ENCODE measurements at places on chromosomes 11 and 22. TPM values are rescaled to one million over a fixed set of nuclear protein-coding genes. Genes with fewer than 3 reads are reported as not detected.

DNA sequence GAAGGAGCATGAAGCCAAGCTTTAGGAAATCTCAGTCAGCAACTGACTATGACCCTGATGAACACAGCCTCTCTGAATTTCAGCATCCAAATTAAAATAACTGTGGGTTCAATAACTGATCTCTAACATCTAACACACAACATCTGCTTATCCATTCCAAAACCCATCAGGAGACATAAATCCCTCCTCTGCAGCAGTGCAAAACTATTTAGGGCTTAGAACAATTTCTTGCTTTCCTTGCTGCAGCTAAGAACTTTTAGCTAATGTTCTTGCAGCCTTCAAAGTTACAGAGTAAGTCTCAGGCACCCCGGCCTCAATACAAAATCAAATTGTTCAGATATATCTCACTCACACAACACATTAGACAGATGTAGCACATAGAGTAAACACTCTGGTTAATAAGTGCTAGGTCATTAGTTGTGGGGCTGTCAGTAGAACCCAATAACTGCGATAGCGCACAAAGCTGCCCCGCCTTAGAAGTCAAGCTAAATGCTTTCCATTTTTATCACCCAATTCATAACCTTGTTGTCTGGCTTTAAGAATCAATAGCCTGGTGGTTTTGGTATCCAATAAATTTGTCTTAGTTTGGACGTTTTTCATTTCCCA, 139.6 kb downstream of the LARGE1 start:
- DNase-seq: no peak

GRCh38 chr11:2191883-2192282, 20.3 kb upstream of the TH start:
- no peak for DNase-seq

DNA sequence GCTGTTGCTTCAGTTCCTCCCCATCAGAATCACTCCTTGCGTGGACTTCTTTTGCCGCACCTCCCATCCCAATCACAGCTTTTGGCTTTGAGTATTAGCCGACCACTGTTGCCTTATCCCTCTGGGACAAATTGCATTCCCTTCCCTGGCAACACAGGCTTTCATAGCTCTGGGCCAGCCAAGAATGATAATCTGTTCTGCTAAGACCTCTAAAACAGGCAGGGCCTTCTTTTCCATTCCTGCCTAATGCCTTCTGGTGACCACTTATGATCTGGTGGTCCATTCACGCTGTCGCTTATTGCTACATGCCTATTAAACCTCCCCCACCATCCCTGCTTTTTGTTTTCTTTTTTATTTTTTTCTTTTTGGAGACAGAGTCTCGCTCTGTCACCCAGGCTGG, 9.6 kb downstream of the SEC14L2 start:
- DNase-seq: no peak

- no peak for DNase-seq
These were observed 18.1 kb downstream of the DRD4 start for GRCh38 chr11:655036-655726.

DNA sequence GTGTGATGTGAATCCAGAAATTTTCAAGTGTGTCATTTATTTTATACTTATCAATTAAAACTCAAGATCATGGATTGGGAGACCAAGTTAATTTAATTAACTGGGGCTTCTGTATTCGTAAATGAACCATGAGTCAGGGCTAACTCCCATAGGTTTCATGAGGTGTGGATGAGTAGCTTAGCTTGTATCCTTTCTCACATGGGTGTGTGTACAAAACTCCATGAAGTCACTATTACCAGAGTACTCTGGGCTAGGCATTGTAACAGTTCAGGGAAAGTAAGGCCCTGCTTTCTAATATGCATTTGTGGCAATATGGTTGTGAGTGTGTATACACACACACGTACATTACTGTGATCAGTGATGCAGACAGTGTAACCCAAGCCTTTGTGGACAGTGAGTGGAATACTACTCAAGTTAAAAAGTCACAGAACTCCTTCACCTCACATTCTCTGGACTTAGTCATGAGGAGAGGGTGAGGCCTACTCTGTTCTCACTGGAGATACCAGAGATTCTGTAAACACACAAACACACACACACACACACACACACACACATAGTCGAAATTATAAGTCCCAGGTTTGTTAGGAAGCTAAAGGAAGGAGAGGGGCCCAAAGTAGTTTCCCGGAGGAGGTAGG, 3.5 kb downstream of the CNTF start:
- no peak for DNase-seq

GRCh38 chr11:101129203-101129943, at the start of gene PGR:
TSS of gene PGR (minus strand) at chr11:101129813. CDS start at chr11:101129070, 743 bp downstream.
- peak; percentile 72 for DNase-seq

The RAB38 gene
- total RNA-seq: 0.70 TPM

The ANKK1 gene
- not detected for total RNA-seq

The ZP1 gene
- total RNA-seq: 0.14 TPM

The DUSP8 gene
- 10.5 TPM for total RNA-seq

The OTOG gene
- not detected for total RNA-seq
